ENCODE measurements at places on chromosomes 6 and 20.

DNA sequence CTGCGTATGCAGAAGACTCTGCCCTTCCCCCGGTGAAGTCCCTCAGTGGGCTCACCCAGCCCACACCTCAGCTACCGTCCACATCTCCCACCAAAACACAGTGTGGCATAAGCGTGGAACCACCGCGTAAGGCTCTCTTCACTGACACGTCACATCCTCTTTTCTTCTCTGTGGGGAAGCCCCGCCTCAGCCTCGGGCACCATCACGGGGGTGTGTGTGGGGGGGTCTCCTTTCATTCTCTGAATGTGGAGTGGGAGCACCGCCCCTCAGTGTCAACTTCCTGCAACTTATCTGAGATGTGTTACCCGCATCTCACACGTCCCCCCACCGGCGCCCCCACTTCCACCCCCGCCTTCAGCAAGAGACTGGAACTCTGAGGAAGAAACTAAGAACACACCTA is 388.4 kb upstream of the JARID2 start:
- DNase-seq: peak; percentile 79

DNA sequence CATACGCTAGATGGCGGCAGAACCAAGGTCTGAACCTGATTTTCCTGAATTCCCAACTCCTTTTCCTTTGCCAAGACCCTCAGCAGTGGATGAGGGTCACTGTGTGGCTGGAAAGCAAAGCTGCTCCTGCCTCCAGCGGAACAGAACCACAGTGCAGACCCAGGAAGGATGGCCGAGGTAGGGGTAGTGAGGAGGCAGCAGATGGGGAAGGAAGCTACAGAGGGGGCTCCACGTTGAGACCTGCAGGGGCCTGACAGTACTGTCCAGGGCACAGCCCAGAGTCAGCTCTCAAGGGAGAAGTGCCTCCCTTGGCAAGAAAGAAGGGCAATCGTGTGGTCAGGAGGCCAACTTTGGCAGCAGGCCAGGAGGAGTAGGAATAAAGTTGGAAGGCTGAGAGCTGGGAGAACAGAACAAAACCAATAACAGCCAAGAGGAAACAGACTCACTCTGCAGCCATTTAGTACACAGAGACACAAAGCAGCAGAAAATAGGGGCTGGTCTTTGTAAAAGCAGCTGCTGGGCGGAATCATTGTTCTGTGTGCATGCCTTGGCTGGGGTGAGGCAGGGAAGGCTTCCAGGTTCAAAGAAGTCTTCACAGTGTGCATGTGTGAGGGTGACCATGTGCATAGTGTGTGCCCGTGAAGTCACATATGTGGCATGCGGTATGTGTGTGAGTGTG is 3.1 kb downstream of the GABRR2 start:
- no peak for DNase-seq

- peak; percentile 73 for DNase-seq
Measured at GRCh38 chr6:37033255-37033654, 27.8 kb downstream of the FGD2 start.

GRCh38 chr6:139126255-139126654 is 8.6 kb upstream of the HECA start:
- no peak for DNase-seq

- DNase-seq: no peak
Measured at GRCh38 chr20:63224412-63225081, 8.6 kb upstream of the YTHDF1 start.

GRCh38 chr6:29509239-29509638 is 21.5 kb upstream of the MAS1L start:
- DNase-seq: no peak

DNA sequence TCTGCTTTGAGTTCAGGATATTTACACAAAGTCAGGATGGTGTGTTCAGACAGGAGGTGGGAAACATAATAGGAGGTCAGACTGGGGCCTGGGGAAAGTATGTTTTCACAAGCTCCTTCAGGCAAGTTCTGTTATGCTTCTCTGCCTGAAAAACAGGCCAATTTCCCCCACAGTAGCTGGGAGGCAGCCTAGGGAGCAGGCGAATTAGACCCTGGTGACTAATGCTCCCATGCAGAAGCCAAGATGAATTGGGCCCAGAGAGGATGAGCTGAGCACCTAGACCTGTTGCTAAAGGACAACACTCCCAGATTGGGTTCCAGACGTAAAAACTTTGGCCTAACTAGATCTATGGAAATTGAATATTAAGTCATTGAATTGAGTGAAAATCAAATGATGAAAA is 142.2 kb upstream of the MAP3K7 start:
- no peak for DNase-seq

GRCh38 chr6:96014846-96015517 is 792 bp upstream of the FUT9 start:
- no peak for DNase-seq

- peak; percentile 76 for DNase-seq
Measured at GRCh38 chr6:2940010-2940850, 31.1 kb downstream of the SERPINB6 start.

- no peak for DNase-seq
Measured at GRCh38 chr20:14700639-14700960, 363.2 kb upstream of the FLRT3 start.

DNA sequence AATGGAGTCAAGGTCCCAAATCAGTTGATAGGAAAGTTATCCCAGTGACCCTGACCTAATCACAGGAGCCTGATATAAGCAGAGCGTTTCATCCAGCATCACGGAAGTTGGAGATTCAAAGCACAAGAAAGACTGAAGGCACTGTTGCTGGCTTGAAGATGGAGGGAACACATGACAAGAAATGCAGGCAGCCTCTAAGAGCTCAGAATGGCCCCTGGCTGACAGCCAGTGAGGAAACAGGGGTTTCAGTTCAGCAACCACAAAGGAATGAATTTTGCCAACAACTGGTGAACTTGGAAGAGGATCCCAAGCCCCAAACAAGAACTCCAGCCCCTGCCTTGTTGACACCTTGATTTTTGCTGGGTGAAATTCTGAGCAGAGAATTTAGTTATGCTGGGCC is 778.5 kb downstream of the MAFB start:
- DNase-seq: no peak

DNA sequence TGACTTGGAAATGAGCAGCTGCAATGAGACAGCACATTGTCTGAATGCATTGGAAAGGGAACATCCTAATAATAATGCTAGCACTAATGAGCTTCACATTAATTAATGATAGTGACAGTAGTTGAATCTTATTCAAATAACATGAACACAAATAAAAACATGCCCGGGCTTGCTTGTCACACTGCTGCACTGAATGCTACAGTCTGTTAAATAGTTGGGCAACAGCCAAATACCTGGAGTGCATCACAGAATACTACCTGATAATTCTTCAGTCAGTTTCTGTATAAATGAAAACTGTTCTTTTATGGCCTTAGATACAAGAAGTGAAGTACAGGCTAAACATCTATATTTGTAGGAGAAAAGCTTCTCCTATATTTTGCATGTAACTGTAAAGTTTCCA is 458.7 kb downstream of the RNF144B start:
- no peak for DNase-seq

GRCh38 chr6:164929408-164929977 is 379.9 kb downstream of the C6orf118 start:
- no peak for DNase-seq

GRCh38 chr6:49841424-49841823 is 24.9 kb downstream of the CRISP1 start:
- no peak for DNase-seq

- DNase-seq: no peak
Measured at GRCh38 chr6:170257376-170257775, 33.5 kb downstream of the DLL1 start.

- no peak for DNase-seq
Measured at GRCh38 chr6:30836957-30837356, 47.4 kb upstream of the DDR1 start.

GRCh38 chr20:38987777-38988176 is 25.6 kb downstream of the DHX35 start:
- DNase-seq: no peak

Data from stimulated activated naive CD8-positive, alpha-beta T cell treated with anti-CD3 and anti-CD28 coated beads, Interleukin-15, Interleukin-2, amounts not matched to agents 100 U/mL and 50 U/mL, for 24 hours (primary cell).